ENCODE measurements at places on chromosomes 16 and 17. TPM values are rescaled to one million over a fixed set of nuclear protein-coding genes. Genes with fewer than 3 reads are reported as not detected.

Gene STX4
- 56.8 TPM for total RNA-seq

Gene SLC46A1
- total RNA-seq, result 19.9 TPM

Gene SGCA
- 2.9 TPM for total RNA-seq

Gene KRT33B
- not detected for total RNA-seq

Gene ERN2
- total RNA-seq, result not detected

Gene G6PC1
- not detected for total RNA-seq

Gene ATP1B2
- total RNA-seq, result 0.17 TPM

Gene SOX15
- 0.26 TPM for total RNA-seq

Gene KRTAP16-1
- total RNA-seq, result not detected

Gene ANKRD40CL
- total RNA-seq, result not detected

Gene TBX4
- total RNA-seq, result 0.12 TPM

Gene CDYL2
- total RNA-seq, result 0.38 TPM

Gene EVI2A
- not detected for total RNA-seq

Gene GAST
- total RNA-seq, result 0.59 TPM

Gene MLKL
- total RNA-seq, result 50.1 TPM

Gene CORO6
- 4.7 TPM for total RNA-seq

Gene RNF112
- 0.48 TPM for total RNA-seq

Gene XAF1
- not detected for total RNA-seq

Gene TSNAXIP1
- total RNA-seq, result 0.48 TPM

Gene TERB1
- not detected for total RNA-seq

Gene TBC1D3C
- total RNA-seq, result not detected

Gene DPEP1
- total RNA-seq, result 0.99 TPM

Gene RANBP10
- 9.6 TPM for total RNA-seq

Gene SCNN1G
- total RNA-seq, result 2.0 TPM
